Activated CD4-positive, alpha-beta T cell treated with anti-CD3 and anti-CD28 coated beads, Interleukin-2, amount 10 ng/mL, durations not matched to agents 24 days and 14 days (primary cell): ENCODE measurements at places on chromosomes 13 and 19. TPM values are rescaled to one million over a fixed set of nuclear protein-coding genes. Genes with fewer than 3 reads are reported as not detected.

GRCh38 chr13:97124915-97125809, 97.0 kb upstream of the MBNL2 start:
- DNase-seq = no peak

DNA sequence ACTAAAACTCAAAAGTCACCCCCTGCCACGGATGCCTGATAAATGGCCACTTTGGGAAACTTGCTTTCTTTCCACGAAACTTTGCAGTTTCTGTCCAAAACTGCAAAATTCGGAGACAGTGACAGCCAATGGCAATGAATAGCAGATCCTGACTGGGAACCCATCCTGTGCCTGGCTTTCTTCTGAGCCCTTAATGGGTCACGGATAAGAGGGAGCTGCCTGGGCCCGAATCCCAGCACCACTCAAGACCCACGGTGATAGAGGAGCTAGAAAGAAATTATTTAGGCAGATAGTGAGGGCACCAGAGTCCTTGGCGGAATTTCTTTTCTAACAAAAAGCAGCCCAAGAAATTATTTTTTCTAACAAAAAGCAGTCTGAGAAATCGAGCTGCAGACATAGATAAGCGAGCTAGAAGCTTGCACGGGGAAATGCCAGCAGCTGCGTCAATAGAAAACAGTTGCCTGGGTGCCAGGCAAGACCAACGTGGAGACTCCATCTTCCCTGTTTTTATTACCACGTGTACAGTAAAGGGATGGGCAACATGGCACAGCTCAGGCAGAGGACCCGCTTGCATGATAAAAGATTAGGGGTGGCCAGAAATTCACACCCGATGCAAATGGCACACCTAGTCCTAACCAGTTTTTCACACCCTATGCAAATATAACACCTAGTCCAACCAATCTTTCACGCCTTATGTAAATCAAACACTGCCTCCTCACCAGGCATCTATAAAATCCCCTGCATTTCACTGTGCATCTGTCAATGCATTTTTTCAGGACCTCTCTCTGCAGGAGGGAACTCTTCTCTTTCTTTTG, 7.1 kb upstream of the HSH2D start:
- DNase-seq = no peak

GRCh38 chr19:1923319-1923718, 17.7 kb upstream of the CSNK1G2 start:
- DNase-seq = peak; percentile 86

GRCh38 chr19:47765523-47766358, 12.8 kb upstream of the SELENOW start:
- peak; percentile 79 for DNase-seq

- DNase-seq = no peak
Measured at GRCh38 chr13:45011198-45011597, 21.9 kb downstream of the GPALPP1 start.

DNA sequence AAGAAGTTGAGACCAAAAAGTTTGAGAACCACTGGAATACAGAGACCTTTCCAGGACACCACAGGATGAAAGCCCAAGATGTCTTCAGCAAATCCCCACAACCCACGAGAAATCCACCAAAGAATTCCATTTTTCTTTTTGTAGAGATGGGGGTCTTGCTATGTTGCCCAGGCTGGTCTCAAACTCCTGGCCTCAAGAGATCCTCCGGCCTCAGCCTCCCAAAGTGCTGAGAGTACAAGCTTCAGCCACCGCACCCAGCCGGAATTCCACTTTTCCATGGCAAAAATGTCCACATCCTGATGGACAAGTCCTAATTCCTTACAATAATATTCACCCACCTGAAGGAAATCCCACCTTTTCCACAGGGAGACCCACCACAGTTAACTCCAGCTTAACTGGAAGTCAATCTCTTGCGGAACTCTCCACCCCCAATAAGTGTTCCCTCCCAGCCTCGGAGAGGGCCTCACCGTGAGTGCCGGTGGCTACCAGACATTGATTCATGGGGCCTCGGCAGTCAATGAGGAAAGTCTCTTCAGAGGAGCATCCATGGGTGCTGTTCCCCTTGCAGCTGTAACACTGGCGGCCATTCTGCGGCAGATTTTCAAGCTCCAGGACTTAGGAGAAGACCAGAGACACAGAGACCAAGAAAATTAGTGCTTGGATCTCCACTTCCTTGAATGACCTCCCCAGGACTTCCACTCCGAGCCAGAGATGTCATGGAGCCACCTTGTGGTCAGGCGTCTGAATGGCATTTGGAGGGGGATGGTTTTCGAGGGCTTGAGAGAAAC, 12.3 kb upstream of the CADM4 start:
- DNase-seq = peak; percentile 83

- DNase-seq = no peak
Measured at GRCh38 chr13:104553896-104554295, 1487.7 kb upstream of the SLC10A2 start.

- DNase-seq = no peak
Measured at GRCh38 chr19:3516675-3517207, 10.6 kb downstream of the FZR1 start.

GRCh38 chr13:30526612-30527495, 61.1 kb upstream of the HMGB1 start:
- no peak for DNase-seq

DNA sequence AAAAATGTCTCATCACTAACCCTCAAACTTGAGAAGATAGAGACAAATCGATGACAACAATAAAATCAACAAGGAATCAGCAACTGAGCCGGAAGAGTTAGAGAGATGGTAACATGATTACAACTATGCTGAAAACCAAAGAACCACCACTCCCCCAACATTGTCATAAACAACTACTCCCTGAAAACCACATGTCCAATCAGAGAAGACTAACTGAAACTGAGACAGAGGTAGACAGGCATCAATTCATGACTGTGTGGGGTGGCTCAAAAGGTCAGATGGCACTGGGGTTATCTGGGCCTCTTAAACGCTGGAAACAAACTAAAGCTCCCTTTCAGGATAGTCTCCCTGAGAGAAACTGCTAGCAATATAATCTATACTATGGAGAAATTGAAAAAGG, 488.8 kb downstream of the KCTD12 start:
- no peak for DNase-seq

GRCh38 chr13:110228936-110229904, 77.7 kb downstream of the COL4A1 start:
- DNase-seq = peak; percentile 47

DNA sequence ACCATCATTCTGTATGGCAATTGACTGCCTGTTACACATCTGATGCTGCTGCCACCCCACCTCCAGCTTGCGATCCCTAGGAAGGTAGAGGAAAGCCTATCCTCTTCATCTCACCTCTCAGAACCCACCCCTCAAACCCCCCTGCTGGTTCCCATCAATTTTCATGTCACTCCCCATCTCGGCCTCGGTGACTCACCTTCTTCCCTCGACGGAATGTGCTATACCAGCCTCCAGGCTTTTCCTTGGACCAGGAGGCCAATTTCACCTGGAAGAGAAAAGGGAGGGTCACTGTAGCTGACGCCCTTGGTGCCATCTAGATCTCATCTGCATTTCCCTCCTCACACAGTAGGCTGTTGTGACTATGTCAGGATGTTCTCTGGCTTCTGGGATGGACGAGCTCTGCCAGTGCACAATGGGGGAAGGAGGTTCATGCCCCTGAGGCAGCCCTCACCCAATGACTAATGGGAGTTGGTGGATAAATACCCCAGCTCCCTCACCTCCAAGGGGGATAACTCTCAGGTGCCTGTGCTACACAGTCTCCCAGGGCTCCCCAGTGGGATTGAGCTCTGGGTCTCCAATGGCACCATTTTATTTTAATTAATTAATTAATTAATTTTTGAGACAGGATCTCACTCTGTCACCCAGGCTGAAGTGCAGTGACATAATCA, 26.4 kb upstream of the OLFM2 start:
- no peak for DNase-seq

DNA sequence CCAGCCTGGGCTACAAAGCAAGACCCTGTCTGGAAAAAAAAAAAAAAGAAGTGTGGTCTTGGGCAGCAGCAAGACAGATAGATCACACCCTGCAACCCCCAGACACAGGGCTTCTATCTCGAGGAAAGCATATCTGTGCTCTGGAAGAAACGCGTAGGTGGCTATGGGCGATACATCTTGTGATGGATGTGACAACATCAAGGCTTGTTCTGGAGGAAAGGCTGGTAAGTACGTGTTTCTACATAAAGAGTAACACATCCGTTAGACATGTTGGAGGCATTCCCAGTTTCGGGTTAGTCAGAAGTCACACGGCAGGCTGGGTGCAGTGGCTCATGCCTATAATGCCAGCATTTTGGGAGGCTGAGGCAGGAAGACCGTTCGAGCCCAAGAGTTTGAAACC, 6.6 kb upstream of the DHDH start:
- DNase-seq = peak; percentile 66

DNA sequence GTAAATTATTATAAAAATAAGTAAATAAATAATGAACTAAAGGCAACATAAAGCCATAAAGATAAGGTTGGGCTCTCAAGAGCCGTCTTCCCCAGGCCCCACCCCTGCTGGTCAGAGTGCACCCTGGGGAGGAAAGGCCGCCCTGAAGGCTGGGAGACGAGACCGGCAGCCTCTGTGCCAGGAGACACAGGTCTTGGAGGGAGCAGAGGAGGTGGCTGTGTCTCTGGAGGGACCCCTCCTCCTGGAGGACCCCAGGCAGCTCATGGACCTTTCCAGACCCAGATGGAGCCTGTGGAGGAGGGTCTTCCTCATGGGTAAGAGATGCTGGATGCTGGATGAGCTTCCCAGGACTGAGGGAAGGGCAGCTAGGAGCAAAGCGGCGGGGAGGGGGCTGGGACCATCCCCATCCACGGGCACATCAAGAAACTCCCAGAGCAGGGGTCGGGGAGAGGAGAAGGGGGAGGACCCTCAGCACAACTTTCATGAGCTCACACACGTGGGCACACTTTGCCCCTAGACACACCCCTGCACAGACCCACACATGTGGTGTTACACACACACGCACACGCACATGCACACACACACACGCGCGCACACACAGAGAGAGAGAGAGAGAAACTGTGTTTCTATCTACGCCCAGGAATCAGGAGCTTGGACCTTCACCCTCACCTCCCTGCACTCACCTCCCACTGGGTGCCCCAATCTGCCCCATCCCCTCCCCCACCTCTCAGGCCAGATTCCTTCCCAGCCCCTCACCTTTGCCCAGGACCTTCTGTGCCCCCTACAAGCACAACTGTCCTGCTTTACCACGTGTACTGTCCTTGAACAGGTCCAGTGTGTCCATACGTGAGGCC, at the start of gene CEACAM18:
Gene CEACAM18, plus strand, starts transcription at position 159 of the 854 bp plus-strand sequence.
- no peak for DNase-seq

GRCh38 chr19:49975051-49975450, 14.1 kb upstream of the SIGLEC11 start:
- no peak for DNase-seq

GRCh38 chr19:12544401-12544876, 6.8 kb downstream of the ZNF564 start:
- no peak for DNase-seq

- DNase-seq = no peak
Measured at GRCh38 chr13:22175815-22176214, 504.9 kb downstream of the FGF9 start.

- DNase-seq = peak; percentile 76
Measured at GRCh38 chr19:58001895-58002369, 688 bp downstream of the ZNF606 start.

GRCh38 chr13:113045251-113046127, 60.1 kb upstream of the F7 start:
- no peak for DNase-seq

GRCh38 chr19:9735986-9736385, 32.6 kb downstream of the ZNF846 start:
- DNase-seq = no peak

- peak; percentile 90 for DNase-seq
Measured at GRCh38 chr19:41575998-41576397, at the start of gene CEACAM21. Gene CEACAM21 (plus strand): TSS chr19:41576166. CDS start chr19:41576275, 109 bp downstream.

DNA sequence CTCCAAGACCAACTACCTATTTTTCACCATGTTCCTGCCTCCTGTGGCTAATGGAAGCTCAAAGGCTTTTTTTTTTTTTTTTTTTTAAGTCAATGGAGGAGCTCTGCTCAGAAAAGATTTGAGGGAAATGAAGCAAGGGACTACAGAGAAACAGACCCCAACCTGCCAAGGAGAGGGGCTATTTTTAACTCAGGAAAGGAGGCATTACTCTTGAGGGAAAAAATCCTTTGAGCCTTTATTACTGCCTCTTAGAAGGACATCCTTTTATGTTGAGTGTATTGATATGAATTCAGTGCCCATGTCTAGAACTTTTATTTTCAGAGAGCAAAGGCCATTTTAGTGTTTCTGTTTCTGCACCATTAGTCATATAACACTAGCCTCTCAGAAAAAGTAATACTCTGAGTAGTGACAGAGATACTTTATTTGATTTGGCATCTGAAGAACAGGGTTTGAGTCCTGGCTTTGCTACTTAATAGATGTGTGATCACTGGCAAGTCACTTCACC, 68.1 kb upstream of the PCDH8 start:
- DNase-seq = no peak

DNA sequence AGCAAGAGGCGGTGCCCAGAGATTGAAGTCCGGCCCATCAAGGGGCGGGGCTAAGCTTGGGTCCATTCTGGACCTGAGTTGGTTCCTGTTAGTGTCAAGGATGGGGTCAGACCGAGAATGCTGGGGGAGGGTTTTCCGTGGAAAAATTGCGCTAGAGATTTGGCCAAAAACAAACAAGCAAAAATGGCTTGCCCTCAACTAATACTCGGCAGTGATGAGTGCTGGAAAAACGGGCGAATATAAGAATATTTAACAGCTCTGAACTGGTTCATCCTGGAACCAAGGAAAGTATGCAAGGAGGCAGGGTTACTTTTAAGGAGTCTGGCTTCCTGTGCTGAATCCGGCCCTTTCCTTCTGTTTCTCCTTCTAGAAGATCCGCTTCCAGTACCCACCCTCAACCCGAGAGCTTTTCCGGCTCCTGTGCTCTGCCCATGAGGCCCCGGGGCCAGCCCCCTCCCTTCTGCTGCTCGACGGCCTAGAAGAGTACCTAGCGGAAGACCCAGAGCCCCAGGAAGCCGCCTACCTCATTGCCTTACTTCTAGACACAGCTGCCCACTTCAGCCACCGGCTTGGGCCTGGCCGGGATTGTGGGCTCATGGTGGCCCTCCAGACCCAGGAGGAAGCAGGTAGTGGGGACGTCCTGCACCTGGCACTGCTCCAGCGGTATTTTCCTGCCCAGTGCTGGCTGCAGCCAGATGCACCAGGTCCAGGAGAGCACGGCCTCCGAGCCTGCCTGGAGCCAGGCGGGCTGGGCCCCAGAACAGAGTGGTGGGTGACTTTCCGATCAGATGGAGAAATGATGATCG, 880 bp downstream of the SWSAP1 start:
- peak; percentile 94 for DNase-seq

DNA sequence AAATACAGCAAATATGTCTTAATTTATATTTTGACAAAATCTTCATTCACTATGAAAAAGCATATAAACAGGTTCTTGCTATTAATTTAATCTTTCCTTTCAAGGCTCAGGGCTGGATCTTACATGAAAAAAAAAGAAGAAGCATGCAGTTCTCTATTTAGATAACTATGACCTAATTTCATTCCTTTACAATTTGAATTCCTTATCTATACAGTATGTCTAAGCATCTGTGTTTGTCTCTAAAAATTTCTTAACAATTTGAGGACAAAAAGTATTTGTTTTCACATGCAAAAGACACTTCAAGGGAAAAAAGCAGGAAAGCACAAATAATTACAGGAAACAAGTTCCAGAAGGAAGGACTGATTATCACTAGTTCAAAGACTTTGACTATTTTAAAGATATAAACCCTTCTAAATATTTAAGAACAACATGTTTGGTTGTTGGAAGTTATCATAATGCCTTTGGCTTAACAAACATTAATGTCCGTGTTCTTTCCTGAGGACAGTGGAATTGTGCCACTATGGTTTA, 157.5 kb downstream of the TBC1D4 start:
- no peak for DNase-seq

Gene SYNGR4
- total RNA-seq = 0.33 TPM in 1 of 2 replicates, not detected in the other

Gene TTC9B
- total RNA-seq = not detected in 2 replicates

Gene LRRC25
- not detected in 2 replicates for total RNA-seq

Gene NDFIP2
- total RNA-seq = 258 and 272 TPM in 2 replicates

Gene DDA1
- total RNA-seq = 37.9 and 38.2 TPM in 2 replicates
